Head of caudate nucleus (tissue), 42 donors: ENCODE measurements at places on chromosomes 7 and 10.

DNA sequence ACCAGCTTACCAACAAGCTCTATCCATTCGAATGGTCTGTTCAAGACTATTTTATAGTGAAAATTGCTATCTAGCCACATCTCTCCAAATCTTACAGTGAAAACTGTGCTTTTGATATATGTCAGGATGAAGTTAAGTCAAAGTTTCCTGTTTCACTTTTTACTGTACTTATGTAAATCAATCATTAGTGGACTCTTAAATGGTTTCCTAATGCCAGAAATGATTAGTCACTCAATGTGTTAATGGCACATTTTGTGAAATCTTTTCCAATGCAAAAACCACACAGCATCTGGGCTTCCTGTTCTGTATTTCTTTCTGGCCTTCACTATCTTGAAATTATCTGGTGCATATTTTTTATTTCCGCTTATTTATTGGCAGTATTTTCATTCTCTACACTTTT, 87.3 kb upstream of the STEAP1B start:
- no peak for DNase-seq

DNA sequence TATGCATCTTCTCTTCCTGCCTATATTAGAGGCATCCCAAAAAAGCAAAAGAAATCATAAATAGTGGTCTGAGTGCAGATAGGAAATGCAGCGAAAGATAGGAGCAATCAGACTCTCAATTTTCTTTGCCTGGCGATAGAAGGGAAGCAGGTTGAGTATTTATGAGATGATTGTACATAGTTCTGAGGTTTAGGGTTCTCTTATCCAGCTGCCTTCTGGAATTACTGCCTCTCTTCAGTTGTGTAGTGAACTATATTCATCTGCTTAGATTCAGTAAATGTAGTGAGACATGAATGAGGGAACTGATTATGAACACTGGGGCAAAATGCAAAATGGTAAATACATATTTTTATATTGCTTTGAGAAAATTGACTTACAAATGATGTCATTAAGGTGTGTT, 93.0 kb upstream of the CYP26C1 start:
- no peak for DNase-seq

DNA sequence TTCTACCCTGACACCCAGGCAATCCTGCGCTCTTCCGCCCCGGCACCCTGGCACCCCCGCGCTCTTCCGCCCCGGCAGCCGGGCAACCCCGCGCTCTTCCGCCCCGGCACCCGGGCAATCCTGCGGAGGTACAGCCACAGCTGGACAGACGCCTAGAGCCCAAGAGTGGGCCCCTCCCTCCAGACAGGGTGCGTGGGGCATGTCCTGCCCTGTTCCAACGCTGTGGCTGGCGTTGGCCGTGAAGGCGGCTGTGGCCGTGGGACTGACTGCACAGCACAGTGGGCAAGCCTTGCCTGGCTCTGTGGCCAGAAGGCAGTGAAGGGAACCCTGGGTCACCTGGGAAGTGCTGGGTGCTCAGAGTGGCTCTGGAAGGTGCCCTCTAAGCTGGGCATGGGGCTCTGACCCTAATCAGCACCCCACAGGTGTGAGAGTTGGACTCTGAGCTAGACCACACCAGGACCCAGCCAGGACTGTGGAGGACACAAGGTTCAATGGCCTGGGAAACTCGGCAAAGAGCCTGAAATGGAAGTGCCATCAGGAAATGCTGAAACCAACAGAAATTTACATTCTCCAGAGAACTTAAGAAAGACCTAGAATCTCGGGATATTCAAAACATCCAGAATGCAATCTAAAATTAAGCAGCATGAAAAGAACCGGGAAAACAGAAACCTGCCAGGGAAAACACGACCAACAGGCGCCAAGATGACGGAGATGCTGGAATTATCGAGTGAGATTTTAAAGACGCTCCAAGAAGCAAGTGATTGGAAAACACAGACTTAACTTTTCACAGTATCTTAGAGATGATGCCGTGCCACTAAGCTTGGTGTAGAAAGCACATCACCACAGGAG, 253.6 kb downstream of the ELFN1 start:
- DNase-seq = no peak

DNA sequence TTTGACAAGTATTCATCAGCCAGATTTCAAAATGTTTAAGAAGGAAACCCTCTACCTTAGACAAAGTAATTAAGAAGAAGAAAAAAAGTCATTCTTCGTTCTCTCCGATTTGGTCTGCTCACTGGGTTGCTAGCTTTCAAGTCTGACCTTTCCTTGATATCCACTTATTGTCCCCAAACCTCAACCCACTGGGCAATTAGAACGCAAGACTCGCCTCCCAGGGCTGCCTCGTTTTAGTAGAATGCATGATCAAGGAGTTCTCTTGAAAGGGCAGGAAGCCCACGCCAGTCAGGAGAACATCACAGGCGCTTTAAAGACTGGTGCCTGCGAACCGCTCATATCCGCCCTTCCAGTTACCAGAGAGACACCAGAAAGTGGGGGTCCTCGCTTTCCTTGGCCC, 637.7 kb downstream of the PARD3 start:
- no peak for DNase-seq

DNA sequence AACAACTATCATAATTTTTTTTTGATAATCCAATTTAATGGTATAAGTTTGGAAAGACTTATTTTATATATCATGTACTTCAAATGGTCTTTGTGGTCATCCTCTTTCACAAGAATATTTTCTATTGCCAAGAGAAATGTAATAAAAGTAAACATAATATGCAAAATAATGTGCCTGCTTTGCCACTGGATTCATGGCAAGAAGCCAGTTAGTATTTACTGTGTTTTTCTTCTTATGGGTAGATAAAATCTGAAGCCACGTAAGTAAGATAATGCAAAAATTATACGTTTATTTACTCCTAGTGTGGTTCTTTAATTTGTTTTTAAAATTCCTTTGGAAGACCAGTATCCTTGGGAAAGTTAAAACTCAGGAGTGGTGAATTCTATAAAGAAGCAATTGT, 258.5 kb downstream of the ARL4A start:
- DNase-seq = no peak

DNA sequence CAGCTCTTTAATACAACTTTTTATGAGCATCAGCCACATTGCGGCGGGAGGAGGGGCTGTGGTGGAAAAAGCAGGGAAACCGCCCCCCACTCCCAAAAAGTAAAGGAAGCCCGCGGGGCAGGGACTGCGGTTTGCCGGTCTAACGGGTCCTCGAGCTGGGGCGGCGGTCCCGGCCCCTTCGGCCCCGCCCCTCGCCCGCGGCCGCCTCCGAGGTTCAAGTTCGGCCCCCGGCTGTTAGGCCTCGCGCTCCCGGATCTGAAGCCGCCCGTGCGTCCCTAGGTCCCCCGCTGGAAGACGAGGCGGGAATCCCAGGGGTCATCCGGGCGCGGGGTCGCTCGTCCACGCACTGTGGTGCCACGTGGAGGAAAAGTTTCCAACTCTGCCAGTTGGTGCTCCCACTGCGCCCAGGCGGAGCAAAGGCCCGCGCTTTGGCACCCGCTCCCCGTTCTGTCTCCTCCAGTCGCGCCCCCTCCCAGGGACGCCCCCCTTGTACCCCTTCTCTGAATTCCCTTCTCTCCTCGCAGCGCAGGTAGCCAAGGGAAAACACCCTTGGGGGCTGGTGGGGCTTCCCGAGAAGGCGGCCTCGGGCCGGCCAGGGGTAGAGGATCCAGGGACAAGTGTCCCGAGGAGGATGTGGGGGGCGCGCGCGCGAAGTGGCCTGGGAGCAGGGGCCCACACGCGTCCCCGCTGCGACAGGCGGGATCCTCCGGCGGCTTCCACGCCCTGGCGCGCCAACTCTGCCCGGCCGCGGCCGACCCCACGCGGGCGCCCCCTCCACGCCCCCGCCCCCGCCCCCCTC, 798 bp upstream of the AUTS2 start:
- peak; percentile 46 for DNase-seq

GRCh38 chr7:1254281-1255079, 21.8 kb downstream of the UNCX start:
- no peak for DNase-seq

GRCh38 chr7:155351120-155351870, 53.6 kb downstream of the INSIG1 start:
- no peak for DNase-seq

- DNase-seq = no peak
Observed at GRCh38 chr10:28734938-28735759, 57.8 kb downstream of the BAMBI start.

DNA sequence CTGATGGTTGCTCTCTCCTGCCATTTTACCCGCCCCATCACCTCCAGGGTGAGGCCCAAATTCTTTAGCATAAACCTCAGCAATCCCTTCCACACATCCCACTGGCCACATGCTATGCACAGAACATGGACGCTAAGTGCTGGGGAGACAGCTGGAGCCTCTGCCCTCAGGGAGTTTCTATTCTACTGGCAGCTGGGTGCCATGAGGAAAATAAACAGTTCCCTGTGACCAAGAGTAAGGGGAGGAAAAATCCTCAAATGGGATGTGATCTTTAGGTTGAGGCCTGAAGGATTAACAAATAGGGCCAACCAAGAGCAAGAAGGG, 1.2 kb downstream of the PARP12 start:
- DNase-seq = no peak

DNA sequence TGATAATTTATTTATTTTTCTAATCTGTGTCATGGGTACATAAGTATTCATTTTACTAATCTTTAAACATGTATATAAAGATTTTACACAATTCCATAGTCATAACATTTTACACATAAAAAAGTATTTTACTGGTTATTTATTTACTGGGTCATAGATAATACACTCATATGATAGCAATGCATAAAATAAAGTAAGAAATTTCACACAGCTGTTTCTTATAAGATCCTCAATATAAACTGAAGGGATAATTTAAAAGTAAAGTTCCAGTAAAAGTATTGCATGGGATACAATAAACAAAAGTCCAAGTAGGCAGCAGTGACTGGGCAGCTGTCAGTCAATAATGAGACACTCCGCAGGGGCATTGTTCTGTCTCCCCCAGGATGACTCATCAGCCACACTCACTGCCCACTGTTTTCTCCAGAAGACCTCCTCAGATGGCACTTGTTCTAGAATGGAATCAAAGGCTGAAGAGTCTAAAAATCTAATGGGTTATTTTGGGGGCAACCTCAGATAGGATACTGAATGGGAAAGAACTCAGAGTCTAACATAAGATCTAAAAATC, 32.7 kb downstream of the DPY19L1 start:
- peak; percentile 5 for DNase-seq

- DNase-seq = no peak
Observed at GRCh38 chr7:127056202-127056601, 196.5 kb downstream of the GRM8 start.

- no peak for DNase-seq
Observed at GRCh38 chr7:100887516-100888290, 1.8 kb downstream of the UFSP1 start.

- DNase-seq = no peak
Observed at GRCh38 chr10:3249307-3249889, 76.8 kb upstream of the PITRM1 start.

DNA sequence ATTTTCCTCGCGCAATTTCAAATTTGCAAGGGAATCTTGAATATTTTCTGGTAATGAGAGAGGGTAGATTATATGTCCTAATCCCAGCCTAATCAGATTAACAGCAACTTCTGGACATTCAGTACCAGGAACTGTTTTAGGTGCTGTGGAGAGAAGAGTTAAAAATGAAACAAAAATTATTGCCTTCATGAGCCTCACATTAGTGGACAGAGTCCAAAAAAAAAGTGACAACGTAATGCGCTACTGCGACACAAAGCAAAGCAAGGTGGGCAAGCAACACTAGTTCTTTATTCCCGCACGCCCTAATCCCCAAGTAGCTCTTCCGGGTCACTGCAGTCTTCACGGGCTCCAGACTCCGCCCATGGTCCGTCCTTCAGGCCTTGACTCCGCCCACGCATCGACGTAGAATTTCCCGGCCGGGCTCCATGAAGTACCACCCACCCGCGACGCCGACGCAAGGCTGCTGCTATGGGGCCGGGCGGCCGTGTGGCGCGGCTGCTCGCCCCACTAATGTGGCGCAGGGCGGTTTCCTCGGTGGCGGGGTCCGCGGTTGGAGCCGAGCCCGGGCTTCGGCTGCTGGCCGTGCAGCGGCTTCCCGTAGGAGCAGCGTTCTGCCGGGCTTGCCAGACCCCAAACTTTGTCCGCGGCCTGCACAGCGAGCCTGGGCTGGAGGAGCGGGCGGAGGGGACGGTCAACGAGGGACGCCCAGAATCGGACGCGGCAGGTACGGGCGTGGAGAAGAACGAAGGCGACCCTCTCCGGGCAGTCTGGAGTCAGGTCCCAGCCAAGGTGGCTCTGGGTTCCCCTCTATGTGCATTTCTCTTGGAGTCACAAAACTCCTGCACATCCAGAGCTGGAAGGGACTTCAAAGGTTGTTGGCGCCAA, at the start of gene MALSU1:
Gene MALSU1 (plus strand): TSS at position 455 of the 885 bp plus-strand sequence. CDS start 14 bp downstream, at position 469.
- DNase-seq = peak; percentile 97

DNA sequence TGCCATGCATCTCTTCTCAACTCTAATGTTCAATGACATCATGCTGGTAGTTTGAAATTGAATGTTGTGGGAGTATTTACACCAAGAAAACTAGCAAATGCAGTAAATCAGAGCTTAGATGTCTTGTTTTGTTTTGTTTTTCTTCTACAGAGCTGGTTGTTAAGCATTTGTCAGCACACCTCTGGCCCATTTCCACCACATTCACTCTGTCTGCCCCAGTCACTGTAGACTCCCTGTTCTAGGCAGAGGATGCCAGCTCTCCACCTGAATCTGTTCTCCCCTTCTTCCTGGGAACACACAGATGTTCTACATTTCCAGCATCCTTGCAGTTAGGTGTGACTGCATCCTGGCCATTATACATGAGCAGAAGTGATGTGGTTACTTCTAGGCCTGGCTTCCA, 4.1 kb upstream of the ARHGAP22 start:
- DNase-seq = no peak

GRCh38 chr10:129780198-129780597, 183.9 kb downstream of the EBF3 start:
- no peak for DNase-seq

GRCh38 chr7:85033263-85033662, 153.6 kb downstream of the SEMA3D start:
- DNase-seq = no peak

DNA sequence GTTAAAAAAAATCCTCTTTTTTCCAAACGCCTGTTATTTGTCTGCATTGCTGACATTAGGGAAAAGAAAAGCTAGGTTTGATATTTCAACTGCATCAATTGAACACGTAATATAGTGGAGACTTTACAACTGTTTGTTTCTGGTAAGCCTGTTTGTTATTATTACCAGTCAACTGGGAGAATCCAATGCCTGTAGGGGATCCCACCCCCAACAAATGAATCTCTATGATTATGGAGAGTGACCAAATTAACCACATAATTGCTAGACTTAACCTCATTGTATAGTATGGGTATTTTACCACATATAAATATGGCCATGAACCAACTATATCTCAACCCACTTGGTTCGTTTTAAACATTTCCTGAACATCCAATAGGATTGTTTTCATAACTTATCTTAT, 216.1 kb downstream of the TWIST1 start:
- no peak for DNase-seq
